ENCODE measurements at places on chromosomes 12 and 14.

GRCh38 chr14:44271637-44272036 is 235.4 kb downstream of the FSCB start:
- no peak for DNase-seq

- no peak for DNase-seq
Measured at GRCh38 chr14:51727526-51727925, 75.8 kb downstream of the FRMD6 start.

DNA sequence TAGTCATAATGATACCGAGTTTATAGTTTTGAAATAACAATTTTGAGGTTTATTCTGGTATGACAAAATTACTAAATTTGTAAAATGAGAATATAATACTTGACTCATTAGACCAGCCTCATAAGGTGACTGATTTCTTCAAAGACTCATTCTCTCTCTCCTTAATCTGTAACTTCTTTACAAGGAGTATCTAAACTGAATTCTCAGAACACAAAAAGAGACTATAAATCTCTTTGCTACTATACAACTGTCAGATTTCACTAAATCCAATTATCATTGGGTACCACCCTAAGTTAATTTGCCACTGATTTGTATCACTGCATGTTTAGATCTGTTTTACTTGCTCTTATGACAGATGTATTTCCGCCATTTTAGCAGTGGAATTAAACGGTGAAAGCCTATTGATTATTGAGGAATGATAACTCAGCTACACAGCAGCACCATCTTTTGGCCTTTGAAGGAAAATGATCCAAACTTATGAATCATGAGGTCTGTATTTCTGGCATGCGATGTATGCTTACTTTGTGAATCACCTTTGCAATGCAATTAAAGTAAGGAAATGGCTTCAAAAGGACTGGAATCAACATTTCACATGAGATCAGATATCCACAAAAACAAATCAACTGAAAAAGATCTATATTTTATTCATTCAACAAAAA is 161.2 kb downstream of the RERGL start:
- no peak for DNase-seq

DNA sequence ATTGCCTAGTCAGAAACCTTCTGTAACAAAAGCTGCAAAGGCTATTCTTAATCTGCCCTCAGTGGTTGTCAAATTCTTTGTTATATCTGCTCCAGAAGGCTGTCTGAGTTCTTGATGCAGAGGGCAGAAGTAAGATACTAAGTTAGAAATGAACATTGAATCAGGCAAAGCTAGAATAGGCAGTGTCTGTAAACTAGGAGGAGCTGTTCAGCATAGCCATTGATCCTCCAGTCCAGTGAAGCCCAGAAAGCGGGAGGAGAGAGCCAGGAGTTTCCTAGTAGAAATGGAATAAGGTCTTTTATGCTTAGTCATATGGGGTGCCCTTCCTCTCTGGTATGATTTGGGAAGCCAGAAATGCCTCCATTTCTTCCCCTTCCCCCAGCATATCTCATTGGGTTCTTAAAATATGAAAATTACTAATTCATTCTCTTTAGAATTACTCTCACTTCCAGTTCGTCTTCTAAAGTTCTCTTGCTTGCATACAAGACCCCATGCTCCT is 76.2 kb downstream of the APAF1 start:
- no peak for DNase-seq

DNA sequence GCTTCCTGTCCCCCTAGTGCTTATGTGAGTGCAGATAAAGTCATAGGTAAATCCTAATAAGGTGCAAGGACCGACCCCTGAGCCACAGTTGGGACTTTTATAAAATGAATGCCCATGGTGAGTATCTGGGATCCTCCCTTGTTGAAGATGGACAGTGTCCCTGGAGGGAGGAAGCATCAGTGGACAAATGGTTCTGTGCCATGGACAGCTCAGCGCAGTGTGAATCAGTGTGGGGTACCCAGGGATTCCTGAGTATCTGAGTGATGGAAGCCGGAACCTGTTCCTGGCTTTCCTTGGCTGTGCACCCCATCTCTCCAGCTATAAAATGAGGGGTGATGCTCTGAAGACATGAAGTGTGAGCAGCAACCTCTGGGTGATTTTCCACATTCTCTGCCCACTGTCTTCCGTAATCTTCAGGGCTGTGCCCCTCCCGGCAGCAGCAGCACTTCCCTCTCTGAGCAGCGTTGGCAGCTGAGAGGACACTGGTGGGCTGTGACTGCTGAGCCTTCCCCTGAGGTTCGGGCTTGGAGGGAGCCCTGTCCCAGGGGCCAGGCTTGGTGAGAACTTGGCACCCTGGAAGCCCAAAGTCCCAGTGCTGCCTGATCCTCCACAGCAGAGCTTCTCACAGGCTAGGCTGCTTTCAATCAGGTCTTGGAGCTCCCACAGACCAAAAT is 25.0 kb downstream of the VCPKMT start:
- DNase-seq = no peak
